ENCODE measurements at places on chromosomes 13 and 19. TPM values are rescaled to one million over a fixed set of nuclear protein-coding genes. Genes with fewer than 3 reads are reported as not detected.

GRCh38 chr13:113723410-113724015, 35.5 kb upstream of the TMEM255B start:
- DNase-seq, result no peak

DNA sequence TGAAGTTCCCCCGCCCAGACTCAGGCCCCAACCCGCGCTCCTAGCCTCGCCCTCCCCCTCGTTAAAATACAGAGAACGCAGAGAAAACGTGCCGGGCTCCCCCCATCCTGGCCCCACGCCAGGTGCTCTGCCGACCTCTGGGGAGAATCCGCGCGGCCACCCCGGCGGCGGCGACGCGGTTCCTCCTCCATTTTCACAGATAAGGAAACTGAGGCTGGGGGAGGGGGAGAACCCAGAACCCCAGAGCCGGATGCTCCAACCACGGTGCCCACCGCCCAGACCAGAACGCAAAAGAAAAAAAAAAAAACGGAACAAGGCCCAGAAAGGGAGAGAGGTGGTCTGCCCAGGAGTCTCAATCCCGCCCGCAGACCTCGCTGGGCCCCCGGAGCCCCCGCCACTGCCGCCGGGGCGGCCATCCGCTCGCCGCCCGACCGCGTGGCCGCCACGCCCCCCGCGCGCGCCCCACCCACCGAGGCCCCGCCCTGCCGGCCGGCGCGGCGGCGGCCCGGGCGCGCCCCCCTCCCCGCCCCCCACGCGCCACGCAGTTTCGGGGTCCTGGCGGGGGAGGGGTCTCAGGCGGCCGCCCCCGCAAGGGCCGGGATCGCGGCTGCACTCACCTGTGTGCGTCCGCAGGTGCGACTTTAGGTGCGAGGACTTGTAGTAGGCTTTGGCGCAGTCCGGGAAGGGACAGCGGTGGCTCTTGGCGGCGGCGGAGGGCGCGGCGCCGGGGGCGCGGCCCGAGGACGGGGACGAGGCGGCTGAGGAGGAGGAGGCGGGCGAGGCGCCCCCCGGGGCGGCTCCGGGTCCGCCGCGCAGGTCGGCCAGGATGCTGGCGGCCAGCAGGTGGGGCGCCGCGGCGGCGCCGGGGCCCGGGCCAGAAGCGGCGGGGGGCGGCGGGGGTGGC, 703 bp downstream of the KLF16 start:
- peak; percentile 66 for DNase-seq

DNA sequence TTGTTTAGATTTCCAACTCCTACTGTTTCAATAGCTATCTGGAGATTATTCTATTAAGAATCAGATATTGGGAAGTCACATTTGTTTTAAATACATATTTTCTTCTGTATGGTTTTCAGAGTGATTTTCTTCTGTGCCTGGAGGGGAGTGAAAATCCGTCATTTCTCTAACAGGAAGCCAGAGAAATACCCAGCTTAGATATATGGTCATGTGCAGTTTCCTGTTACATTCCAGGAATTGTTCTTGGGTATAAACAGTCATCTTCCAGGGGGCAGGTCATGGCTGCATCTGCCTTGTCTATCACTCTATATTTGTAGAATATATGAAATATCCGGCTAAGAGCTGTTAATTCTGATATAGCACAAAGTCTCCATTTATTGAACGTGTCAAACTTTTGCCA, 77.5 kb upstream of the MIR17HG start:
- DNase-seq, result no peak

DNA sequence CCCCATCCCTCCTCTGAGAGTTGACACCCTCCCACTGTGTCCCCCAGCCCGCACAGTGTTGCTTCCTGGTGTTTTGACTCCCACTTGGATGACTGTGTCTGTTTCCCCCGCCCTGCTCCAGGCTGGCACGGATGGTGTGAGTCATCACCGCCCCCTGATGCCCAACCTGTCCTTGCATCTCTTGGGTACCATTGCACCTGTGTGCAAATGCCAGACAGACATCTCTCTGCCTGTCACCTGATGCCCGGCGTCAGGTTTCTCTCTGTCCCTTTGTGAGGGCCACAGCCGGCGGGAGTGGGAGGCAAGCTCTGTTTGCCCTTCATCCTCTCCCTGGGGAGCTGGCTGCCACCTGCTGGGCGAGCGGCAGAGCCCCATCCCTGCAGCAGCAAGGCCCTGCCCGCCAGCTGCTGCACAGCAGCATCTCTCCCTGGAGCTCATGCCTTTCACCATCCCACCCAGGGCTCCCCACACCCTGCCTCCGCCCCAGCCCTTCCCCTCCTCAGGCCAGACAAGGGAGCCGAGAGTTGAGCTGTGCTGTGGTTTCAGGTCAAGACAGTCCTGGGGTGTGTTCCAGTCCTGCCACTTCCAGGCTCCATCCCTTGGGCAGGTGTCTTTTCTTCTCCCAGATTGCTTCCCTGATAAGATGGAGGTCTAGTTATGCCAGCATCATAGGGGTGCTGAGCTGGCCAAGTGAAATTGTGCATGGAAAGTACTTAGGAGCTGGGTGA, 29.7 kb downstream of the NKPD1 start:
- no peak for DNase-seq

NDUFS7 gene
- 105 TPM for total RNA-seq

KIR2DL1 gene
- not detected for total RNA-seq

DNA sequence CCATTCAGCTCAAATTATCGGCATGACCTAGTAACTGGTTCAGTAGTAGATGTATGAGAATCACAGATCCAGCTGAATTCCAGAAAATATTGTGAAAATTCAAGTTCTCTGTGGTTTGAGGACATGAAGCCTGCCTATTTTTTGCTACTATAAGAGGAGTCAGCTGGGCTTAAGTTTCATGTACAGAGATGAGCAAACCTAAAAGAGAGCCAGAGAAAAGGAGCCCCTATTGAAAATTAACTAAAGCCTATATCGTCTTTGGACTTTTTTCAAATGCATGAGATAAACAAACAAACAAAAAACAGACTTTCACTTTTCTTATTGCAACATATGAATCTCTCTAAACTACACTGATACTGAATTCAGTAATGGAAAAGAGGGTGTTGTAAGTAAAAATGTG, 106.8 kb upstream of the SPRY2 start:
- DNase-seq, result no peak

DHDH gene
- total RNA-seq, result 2.2 TPM

ATP12A gene
- 0.12 TPM for total RNA-seq

DNA sequence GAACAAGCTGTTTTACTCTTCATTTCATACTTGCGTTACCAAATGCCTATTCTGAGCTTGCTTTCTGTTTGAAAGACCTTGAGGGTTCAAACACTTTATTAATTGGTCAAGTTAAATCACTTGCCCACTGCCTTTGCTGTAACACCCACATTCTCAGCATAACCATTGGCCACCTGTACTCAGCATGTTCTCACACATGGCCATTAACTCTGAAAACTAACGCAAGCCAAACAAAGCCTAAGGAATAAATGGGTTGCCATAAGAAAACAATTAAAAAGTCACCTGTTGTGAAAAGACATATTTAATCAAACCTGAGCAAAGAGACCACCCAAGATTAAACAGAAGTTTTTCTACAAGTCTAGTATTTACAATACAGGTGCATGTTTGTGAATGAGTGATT, 517.2 kb upstream of the SPRY2 start:
- DNase-seq, result no peak

CABP5 gene
- total RNA-seq, result not detected

- peak; percentile 91 for DNase-seq
Measured at GRCh38 chr19:3324405-3324856, 42.0 kb upstream of the NFIC start.

ZNF177 gene
- 0.41 TPM for total RNA-seq

KCNN1 gene
- total RNA-seq, result 0.36 TPM

GRCh38 chr13:95241321-95241720, 59.9 kb downstream of the ABCC4 start:
- no peak for DNase-seq

PRRG2 gene
- 2.3 TPM for total RNA-seq

DNA sequence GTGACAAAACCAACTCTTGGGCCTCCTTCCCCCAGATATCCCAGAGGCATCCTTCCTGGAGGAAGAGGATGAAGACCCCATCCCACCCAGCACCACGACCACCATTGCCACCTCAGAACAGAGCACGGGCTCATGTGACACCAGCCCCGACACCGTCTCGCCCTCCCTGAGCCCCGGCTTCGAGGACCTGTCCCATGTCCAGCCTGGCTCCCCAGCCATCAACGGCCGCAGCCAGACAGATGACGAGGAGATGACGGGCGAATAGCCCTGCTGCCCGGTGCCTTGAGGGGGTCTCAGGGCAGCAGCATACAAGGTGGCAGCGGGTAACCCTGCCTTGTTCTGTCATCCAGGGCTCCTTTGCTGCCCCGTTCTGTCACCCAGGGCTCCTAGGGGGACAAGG, 3.3 kb upstream of the UBA52 start:
- no peak for DNase-seq

GRCh38 chr13:40801255-40802217, 12.1 kb downstream of the SLC25A15 start:
- no peak for DNase-seq

DNA sequence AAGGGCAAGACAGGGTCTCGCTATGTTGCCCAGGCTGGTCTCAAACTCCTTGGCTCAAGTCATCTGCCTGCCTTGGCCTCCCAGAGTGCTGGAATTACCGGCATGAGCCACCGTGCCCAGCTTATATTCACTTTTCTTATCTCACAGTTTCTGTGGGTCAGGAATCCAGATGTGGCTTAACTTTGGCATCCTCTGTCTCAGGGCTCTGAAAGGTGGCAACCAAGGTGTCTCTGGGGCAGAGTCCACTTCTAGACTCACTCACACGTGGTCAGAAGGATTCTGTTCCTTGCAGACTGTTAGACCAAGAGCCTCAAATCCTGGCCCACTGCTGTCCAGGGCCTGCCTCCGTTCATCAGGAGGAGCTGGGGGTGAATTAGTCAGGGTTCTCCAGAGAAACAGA, 7.6 kb upstream of the LMNB2 start:
- DNase-seq, result no peak

PEAK3 gene
- not detected for total RNA-seq

GRCh38 chr13:43005460-43006236, 13.6 kb upstream of the EPSTI1 start:
- DNase-seq, result no peak

- peak; percentile 75 for DNase-seq
Measured at GRCh38 chr13:73984949-73985691, 149.1 kb downstream of the KLF12 start.

DNA sequence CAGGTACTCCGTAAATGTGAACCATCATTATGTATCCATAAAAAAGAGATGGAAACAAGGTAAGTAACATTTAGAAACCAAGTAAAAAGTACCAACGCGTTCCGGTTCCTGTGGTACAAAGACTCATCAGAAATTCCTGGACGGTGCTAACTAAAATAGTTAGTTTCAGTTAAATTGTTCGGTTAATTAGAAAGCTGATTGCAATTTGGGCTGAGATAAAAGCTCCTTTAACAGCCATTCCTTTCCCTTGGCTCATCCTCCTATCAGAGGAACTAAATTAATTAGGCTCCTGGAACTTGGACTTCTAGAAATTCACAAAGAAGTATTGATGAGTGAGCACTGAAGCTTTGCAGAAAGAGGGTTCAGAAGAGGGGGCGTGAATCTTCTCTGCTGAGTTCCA, 63.5 kb downstream of the SOX1 start:
- no peak for DNase-seq

DNA sequence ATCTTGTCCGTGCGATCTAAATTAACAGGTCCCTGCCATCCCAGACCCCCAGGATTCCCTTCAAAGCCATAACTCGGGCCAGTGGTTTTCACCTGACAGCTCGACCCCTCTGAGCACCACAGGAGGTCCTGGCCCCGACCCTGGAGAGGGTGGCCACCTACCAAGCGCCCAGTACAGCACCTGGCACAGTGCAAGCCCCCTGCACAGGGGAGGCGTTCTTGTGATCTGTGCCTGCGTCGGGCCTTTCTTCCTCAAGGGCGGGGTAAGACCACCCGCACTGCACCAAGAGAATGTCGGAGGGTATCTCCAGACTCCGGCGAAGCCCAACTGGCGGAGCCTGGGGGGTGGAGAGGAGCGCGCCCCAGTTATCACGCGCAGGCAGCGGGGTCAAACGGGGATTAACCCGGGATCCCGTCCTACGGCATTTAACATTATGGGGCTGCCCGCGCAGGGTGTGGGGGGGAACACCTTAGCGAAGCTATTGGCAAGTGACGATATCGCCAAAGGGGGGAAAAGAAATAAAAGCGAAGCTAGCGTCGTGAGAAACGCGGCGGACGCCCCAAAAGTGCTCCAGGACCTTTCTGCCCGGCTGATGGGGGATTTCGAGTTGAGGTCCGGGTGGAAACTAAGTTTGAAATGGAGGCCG, 1.3 kb upstream of the HNRNPL start:
- peak; percentile 72 for DNase-seq

LRRC63 gene
- total RNA-seq, result 0.16 TPM

FGF22 gene
- not detected for total RNA-seq

CYP2F1 gene
- total RNA-seq, result not detected

TSHZ3 gene
- 0.27 TPM for total RNA-seq

VSTM1 gene
- not detected for total RNA-seq

GRCh38 chr19:8899356-8899755, 67.2 kb downstream of the MBD3L1 start:
- DNase-seq, result no peak

DNA sequence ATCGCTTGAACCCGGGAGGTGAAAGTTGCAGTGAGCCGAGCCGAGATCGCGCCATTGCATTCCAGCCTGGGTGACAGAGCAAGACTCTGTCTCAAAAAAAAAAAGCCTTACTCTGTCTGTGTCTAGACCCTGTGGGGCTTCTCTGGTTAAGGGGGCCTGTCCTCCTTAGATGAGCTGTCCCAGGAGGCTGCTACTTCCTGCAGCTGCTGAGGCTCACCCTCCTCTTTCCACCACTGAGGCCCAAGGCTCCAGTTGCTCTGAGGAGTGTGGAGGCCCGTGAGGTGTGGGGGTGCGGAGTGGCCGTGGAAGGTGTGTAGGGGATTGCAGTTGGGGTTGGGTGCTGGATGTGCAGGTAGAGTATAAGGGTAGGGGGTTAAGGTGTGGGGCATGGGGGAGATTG, 22.1 kb upstream of the RASA3 start:
- DNase-seq, result no peak

GRCh38 chr13:91353494-91353893, 6.0 kb downstream of the MIR17HG start:
- no peak for DNase-seq

NEK5 gene
- 0.14 TPM for total RNA-seq

SPACA4 gene
- total RNA-seq, result not detected

DNA sequence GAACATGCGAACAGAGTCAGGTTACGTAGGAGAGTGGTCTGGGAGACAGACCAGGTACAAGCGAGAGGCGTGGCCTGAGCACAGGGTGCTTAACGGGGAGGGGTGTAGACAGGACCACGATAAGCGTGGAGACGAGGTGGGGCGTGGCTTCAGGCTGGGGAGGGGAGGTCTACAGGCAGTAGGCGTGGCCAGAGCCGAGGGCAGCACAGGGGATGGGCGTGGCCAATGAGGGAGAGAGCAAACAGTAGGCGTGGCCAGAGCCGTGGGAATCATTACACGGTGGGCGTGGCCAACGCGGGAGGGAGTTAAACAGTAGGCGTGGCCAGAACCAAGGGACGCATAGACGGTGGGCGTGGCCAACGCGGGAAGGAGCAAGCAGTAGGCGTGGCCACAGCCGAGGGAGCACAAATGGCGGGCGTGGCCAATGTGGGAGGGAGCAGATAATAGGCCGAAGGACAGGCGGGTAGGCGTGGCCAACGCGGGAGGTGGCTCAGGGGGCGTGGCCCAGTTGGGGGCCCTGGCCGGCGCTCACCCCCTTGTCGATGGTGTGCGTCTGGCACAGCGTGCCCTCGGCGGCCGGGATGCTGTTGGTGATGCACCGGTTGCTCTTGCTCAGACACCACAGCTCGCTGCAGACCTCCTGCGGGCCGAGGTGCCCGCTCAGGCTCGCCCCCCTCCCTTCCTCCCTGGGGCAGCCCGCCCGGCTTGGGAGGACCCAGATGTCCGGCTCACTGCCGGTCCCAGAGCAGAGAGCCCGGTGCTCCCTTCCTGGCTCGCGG, 15.2 kb upstream of the MYO1F start:
- peak; percentile 90 for DNase-seq

GRCh38 chr13:113343692-113343968, 20.3 kb downstream of the GRTP1 start:
- DNase-seq, result no peak

Data from activated naive CD4-positive, alpha-beta T cell treated with anti-CD3 and anti-CD28 coated beads, Interleukin-2, amount 50 U/mL, for 72 hours (primary cell).